ENCODE measurements at places on chromosomes 16 and 17.

DNA sequence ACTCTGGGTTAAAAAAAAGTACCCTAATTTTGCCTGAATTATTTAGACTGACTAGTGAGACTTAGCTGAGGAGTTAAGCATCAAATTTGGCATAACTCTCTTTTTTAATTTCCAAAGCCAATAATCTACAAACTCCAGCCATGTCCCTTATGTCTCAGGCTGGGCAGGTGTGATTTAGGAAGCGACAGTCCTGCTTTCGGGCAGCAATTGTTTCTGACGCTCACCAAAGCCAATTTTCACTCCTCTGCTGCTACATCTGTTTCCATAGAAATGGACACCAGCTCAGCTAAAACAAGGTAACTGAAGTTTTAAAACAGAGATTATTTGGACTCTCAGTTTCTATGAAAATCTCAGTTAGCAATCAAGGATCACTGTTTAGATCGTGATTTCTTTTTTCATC, 338.7 kb downstream of the ABCC12 start:
- no peak for DNase-seq

- DNase-seq: no peak
Observed at GRCh38 chr16:70574595-70575271, 51.1 kb downstream of the SF3B3 start.

DNA sequence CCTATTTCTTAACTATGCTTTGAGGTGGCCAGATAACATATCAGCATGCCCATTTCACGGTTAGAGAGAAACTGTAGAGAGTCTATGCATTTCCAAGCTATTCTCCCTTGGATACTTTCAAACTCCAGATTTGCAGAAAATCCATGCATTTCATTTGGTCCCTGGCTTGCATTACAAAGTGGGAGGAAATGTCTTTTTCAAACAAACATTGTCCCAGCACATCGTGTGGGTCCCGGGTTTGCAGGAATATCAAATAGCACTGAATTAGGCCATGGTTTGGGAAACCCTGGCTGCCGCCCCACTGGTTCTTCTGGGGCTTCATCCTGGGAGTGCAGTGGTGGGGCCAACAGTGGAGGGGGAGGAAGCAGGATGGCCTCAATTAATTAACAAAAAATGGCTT, 171.9 kb downstream of the IRX5 start:
- no peak for DNase-seq

GRCh38 chr17:31289790-31290189, 7.2 kb downstream of the OMG start:
- DNase-seq: no peak

DNA sequence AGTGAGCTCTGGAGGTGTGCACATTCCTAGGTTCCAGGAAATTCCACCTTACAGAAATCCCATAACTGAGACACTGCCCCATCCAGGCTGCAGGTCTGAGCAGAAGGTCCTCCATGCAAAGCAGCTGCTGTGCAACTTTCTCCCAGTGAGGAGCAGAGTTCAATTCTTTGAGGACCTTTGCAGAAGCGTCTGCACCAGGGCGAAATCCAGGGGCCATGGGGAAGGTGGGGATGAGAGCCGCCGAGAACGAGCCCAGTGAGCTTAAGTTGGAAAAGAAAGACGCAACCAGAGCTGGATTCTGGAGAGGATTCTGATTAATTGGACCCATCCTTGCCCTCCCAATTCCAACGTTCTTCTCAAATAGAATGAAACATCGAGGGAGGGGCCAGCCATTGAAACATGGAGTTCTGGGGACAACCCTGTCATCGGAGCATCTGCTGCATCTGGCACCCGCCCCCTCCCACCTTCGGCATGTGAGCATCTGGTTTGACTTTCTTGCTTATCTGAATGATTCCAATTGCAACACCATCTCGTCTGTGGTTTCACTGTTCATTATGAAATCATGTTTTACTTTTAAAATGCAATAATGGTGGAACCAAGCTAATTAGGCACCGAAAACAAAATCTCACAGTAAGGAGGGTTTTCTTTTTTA, 190.6 kb upstream of the FOXF1 start:
- no peak for DNase-seq

DNA sequence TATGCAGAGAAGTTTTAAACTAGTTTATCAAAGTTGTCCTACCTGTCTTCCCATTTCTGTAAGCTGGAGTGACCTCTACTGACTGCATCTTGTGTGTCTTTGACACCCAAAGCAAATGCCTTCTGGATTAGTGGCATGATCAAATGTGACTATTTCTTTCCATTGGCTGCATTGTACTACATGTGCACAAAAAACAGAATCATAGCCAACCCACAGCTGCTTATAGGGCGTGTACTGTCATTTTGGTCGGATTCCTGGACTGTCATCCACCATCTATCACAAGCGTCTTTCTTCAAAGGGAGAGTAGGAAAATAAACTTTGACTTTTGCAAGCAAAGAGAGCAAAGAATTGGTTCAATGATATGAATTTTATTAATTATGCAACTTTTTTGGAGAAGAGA, 310.6 kb downstream of the MAP2K6 start:
- DNase-seq: no peak
